Hematopoietic multipotent progenitor cell treated with erythropoietin and hydrocortisone succinate and interleukin-3 and kit ligand, for 4 days (in vitro differentiated cells): ENCODE measurements at places on chromosomes 12 and 14.

- DNase-seq = no peak
Measured at GRCh38 chr14:92368001-92368400, 45.0 kb downstream of the SLC24A4 start.

- DNase-seq = no peak
Measured at GRCh38 chr12:69840727-69841126, 15.7 kb downstream of the MYRFL start.

DNA sequence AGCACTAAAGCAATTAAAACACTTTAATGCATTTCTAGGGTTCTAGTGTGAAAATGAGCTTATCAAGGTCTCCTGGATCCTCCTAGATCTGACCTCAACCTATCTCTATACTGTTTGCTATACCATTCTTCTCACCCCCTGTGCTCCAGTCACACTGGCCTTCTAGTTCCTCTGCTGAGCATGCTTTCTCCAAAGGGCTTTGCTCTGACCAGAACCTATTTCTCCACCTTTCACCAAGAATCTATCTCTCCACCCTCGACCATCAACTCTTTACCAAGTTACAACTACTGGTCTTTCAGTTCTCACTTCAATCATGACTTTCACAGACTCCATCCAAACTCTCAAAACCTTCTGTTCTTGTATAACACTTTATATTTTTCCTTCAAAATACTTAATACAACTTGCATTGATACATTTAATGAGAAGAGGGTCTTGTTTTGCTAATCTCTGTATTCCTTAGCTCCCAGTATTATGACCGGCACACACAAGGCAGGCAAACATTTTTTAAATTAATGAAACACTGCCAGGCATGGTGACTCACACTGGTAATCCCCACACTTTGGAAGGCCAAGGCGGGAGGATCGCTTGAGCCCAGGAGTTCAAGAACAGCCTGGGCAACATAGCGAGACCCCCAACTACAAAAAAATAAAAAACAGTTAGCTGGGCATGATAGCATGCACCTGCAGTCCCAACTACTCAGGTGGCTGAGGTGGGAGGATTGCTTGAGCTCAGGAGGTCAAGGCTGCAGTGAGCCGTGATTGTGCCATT lies 22.8 kb downstream of the PPP1R12A start:
- no peak for DNase-seq

GRCh38 chr12:46546634-46547273 lies 174.2 kb upstream of the SLC38A2 start:
- peak; percentile 34 for DNase-seq

DNA sequence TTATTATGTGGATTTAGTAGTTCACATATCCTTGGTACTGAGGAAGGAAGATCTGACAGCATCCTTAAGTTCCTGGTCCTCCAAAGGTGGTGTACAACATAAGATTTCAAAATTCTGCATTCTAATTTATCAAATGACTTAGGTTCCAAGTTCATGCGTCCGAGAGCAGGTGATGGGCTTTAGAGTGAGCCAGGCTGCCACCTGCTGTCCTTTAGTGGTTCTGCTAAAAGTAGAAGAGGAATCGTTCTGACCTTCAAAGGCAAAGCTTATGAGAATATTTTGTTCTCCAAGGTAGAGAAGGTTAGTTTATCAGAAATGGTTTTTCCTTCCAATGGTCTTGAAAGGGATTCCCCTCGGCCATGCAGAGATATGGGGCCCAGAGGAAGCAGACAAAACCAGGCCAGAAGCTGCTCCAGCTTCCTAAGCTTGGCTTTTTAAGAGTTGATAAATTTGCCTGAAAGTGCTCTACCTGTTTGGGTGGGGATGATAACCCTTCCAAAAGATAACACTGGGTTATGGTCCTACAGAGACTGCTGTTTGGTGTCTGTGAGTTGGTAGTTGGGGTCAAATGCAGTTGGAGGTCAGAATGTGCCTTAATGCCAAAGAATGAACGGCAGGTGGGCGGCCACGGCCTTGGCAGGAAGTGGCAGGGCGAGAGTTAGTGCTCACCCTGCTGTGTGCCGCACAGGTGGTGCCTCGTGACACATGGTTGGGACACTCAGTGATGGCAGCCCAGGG lies 29.1 kb upstream of the LRTM2 start:
- DNase-seq = peak; percentile 91
